ENCODE measurements at places on chromosomes 16 and 17. TPM values are rescaled to one million over a fixed set of nuclear protein-coding genes. Genes with fewer than 3 reads are reported as not detected.

DNA sequence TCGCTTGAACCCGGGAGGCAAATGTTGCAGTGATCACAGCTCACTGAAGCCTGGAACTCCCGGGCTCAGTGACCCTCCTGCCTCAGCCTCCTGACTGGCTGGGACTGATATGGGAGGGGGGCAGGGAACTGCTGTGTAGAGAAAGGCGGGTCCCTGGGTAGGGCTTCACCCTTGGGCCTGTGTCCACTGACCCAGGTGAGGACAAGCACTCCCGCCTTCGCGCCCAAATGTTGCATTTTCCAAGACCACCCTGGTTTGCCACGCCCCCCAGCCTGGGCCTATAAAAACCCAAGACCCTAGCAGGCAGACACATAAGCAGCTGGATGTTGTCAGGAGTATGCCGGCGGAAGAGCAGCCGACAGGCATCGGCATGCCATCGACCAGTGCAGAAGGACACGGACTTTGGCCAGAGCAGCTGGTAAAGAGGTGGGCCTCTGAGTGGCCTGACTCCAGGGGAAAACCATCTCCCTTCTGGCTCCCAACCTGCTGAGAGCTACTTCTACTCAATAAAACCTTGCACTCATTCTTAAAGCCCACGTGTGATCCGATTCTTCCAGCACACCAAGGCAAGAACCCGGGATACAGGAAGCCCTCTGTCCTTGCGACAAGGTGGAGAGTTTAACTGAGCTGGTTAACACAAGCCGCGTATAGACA lies 19.1 kb downstream of the SMYD4 start:
- DNase-seq: no peak

DNA sequence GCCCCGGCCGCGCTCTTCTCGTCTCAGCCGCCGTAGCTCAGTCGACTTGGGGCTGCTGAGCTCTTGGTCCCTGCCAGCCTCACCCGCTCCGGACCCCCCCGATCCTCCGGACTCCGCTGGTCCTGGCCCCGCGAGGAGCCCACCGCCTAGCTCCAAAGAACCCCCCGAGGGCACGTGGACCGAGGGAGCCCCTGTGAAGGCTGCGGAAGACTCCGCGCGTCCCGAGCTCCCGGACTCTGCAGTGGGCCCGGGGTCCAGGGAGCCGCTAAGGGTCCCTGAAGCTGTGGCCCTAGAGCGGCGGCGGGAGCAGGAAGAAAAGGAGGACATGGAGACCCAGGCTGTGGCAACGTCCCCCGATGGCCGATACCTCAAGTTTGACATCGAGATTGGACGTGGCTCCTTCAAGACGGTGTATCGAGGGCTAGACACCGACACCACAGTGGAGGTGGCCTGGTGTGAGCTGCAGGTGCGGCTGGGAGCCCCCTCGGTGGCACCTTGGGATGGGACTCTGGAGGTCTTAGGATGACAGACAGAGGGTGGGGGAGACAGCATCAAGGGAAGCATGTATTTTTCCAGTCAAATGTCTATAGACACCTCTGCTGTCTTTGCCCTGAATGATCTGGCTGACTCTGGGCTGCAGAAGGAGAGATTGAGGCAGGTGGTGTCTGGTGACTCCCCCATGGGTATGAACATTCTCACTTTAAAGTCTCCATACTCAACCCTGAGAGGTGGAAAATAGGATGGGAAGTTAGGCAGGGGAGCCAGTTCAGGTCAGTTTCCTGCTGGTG lies 635 bp downstream of the WNK4 start:
- DNase-seq: no peak

- DNase-seq: no peak
Measured at GRCh38 chr17:73679476-73679875, 35.2 kb upstream of the SDK2 start.

DNA sequence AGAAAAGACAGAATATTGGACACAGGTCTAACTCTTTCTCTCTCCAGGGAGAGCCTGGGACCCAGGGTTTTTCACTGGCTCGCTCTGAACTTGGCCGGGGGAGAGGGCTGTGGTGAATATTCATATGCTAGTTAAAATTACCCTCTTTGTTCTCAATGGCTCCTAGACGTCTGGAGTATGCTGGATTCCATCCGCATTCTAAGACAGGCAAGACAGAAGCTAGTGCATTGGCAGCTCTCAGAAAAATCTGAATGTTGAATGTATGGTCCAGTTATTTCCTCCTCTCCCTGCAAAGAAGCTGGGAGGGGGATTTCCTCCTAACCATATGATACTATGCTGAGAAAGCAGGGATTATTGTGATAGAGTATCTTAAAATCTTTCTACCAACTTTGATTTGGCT lies 5.6 kb upstream of the KRT34 start:
- DNase-seq: no peak

- peak; percentile 62 for DNase-seq
Measured at GRCh38 chr17:67434061-67434525, 57.0 kb downstream of the PITPNC1 start.

DNA sequence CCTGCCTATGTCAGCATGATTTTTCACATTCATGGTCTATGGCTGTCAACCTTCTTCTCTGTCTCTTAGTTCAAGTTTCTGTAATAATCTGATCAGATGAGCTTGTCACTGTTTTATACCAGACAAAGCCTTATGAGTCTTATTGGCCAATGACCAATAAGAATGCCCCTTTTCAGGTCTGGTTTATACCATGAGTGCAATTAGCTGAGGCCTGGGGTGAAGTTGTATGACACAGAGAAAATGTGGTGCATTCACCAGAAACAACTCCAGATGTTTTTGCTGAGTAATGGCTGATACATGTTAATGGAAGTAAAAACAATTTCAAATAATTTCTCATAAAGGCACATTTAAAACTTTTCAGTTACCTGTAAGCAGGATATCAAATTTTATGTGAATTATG lies 218.6 kb upstream of the CDH8 start:
- DNase-seq: no peak

DNA sequence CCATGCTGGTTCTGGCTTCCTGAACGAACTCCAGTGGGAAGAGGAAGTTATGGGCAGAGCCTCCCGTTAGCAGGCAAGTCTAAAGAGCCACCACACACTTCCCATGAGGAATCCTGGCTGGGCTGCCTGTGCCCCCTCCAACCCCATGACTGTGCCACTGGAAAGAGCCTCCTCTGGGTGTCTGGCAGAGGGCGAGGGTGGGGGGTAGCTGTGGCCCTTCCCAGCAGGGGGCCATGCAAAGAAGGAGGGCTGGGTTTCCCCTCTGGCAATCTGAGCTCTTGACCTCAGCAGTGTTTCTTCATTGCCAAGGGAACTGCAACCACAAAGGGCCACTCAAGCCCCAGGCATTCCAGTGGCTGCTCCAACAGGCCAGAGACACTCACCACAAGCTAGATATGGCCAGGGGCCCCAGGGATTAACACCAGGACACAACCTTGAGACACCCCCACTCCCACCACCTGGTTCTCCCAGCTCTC lies 1.7 kb upstream of the RRAD start:
- no peak for DNase-seq

DNA sequence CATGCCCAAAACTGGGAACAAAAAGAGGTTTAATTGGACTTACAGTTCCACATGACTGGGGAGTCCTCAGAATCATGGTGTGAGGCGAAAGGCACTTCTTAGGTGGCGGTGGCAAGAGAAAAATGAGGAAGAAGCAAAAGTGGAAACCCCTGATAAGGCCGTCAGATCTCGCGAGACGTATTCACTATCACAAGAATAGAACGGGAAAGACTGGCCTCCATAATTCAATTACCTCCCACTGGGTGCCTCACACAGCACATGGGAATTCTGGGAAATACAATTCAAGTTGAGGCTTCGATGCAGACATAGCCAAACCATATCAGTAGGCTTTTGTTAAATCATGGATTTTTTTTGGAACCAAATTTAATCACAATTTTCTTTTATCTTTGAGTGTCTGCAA lies 24.4 kb downstream of the RBL2 start:
- DNase-seq: no peak

DNA sequence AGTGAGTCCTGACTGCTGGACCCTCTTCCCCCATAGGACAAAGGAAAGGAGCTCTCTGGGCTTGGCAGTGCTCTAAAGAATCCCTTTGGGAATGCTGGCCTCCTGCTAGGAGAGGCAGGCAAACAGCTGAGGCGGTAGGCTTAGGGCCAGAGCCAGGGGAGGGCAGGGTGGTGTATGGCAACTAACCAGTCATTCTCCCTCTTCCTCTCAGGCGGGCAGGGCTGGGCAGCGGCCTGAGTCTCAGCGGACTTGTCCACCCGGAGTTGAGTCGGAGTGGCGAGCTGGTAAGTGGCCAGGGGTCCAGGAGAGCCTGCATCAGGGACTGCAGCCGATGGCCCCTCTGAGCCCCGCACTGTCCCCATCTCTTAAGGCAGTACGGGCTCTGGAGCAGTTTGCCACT lies 4.4 kb downstream of the ACADVL start:
- no peak for DNase-seq

GRCh38 chr16:66920299-66920590 lies 1.6 kb upstream of the CDH16 start:
- DNase-seq: no peak

- no peak for DNase-seq
Measured at GRCh38 chr17:64455993-64456885, 7.3 kb downstream of the MILR1 start.

DNA sequence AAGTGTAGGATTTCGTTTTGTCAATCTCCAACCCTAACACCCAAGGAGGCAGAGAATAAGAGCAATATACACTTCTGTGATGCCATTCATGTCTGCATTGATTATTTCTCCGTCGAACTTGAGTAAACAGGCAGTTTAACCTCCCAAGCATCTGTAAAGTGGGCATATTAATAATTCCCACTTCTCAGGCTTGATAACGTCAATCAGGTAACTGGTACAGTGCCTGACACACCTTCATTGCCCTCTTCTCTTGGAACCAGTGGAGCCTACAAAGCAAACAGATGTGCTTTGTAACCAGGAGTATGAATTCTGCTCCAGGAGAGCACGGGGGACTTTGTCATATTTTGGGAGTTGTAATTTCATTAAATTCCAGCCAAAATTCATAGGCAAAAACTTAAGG lies 32.5 kb upstream of the PLCG2 start:
- DNase-seq: no peak

GRCh38 chr17:48058393-48059124 lies 10.4 kb downstream of the NFE2L1 start:
- DNase-seq: no peak

DNA sequence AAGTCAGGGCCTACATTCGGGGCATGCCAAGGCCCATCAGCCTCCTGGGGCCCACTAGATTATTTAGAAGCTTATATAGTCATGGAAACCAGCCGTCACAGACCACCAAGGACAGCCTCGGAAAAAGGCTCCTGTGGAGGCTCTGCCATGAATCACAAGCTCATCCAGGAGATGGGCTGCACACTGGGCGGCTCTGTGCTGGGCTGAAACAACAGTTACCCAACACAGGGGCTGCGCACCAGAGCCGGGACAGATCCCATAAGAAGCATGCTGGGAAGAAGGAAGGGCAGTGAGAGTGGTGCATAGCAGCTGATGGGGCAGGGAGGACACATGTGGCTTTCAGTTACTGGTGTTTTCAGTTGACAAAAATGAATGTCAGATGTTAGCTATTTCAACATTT lies 67.7 kb upstream of the GSG1L start:
- no peak for DNase-seq

- DNase-seq: no peak
Measured at GRCh38 chr17:74608511-74608910, 15.0 kb downstream of the CD300E start.

DNA sequence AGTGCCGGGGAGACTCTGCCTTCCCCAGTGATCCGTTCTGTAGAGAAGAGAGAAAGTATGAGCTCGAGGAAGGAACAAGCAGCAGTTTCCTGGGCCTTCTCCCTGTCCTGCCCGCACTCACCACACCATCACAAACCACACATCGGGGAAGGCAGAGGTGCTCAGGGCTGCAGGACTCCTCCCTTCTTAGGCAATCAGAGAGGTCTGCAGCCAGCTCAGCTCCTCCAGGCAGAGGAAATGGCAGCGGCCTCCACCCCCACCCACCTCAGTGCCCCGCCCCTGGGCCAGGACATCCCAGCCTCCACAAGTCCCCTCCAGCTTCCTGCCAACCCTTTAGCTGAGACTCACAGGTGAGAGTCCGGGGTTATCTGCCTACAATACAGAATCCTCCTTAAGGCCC lies 2.0 kb downstream of the ZNF319 start:
- DNase-seq: peak; percentile 47

GRCh38 chr17:42971589-42971988 lies 7.3 kb upstream of the AARSD1 start:
- no peak for DNase-seq

- no peak for DNase-seq
Measured at GRCh38 chr16:30482366-30482765, 9.8 kb downstream of the ITGAL start.

DNA sequence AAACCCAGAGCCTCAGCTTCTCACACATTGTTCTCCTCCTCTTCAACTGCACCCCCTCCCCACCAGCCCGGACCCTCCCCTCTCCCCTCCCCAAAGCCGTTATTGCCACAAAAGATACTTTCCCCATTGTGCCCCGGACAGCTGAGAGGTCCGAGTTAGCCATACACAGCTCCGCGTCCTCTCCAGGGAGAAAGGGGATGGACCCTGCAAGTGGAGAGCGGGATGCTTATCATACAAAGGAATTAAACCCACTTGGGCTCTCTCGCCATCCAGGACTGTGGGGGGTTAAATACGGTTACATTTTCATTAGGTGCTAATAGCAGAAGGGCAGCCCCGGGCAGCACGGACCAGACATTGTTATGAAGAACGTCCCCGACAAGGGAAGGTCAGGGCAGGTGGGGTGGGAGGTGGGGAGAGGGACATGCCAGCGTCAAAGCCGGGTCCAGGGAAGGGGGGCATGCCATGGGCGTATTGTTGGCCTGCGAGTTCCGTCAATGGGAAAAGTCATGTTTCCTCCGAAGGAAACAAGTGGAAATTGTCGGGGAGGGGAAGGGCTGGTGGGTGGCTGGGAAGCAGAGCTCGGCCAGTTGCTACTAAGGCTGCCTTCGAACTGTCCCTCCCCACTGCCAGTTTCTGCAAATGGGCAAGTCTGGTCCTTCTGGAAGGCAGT lies 99.1 kb downstream of the SOX9 start:
- no peak for DNase-seq

GRCh38 chr16:1820096-1820945 lies 6.3 kb downstream of the HAGH start:
- no peak for DNase-seq

DNA sequence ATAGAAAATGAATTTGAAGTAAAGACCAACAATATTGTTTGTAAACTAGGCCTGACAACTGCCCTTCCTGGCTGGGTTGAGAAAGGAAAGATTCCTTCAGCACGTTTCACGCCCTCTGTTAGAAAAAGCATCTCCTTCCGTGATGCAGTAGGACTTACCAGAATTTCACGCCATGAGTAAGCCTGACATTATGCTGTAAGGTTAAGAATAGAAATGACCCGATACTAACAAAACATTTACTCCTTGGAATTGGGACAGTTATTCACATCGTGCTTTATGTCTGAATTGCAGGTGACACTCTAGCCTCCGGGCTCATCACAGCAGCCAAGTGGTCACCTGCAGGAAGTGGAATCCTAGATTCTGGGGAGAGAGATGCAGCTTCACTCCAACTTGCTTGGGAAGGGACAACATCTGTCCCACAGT lies 17.5 kb downstream of the MARCHF10 start:
- DNase-seq: no peak

GRCh38 chr16:56667581-56668571 lies at the start of gene MT1G:
Gene MT1G, minus strand, starts transcription at chr16:56668065. Its CDS starts 72 bp downstream, at chr16:56667993.
- peak; percentile 69 for DNase-seq

Gene SOX8
- 1.8 TPM for total RNA-seq

Gene MT1E
- 204 TPM for total RNA-seq

Gene KRT20
- total RNA-seq: not detected

Gene NECAB2
- total RNA-seq: 0.58 TPM

Gene TM4SF5
- not detected for total RNA-seq

Gene CHST5
- total RNA-seq: 0.82 TPM

Gene NPIPB13
- 20.4 TPM for total RNA-seq

Gene PARD6A
- total RNA-seq: 7.2 TPM

Gene PIK3R5
- total RNA-seq: 43.0 TPM

Gene MARVELD3
- total RNA-seq: not detected

Gene EFNB3
- not detected for total RNA-seq

Gene ODF4
- total RNA-seq: not detected

Data from activated T-cell treated with anti-CD3 and anti-CD28 coated beads, Interleukin-2, amount 50 U/mL, for 72 hours (primary cell).